ENCODE measurements at places on chromosomes 2 and 18.

DNA sequence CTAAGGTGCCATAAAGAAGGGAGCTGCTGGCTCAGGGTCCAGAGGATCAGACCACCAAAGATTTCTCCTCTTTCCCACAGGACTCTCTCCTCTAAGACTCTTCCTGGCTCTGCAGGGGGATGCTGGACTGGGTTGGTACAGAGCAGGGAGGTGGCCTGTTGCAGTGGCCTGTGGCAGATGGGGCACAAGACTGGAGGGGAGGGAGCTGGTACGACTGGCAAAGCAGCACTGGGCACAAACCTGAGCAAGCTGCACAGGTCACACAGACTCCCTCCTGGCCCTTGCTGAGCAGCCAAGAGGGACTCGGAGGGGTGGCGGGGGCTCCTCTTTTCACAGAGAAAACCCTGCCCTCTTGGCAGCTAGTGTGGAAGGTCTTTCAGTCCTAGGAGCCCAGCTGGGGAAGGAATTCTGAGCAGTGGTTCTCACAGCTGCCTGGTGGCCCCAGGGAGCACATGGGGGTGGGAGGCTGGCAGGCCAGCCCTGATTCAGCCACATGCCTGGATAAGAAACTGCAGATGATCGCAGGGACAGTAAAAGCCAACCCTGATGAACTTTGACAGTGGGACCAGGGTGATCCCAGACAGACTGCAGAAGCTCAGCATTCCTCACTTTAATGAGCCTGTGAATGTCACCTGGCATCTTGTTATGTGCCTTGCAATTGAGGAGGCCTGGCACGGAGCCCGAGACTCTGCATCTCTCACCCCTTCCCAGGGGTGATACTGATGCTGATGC is 32.5 kb upstream of the ACAA2 start:
- no peak for DNase-seq

DNA sequence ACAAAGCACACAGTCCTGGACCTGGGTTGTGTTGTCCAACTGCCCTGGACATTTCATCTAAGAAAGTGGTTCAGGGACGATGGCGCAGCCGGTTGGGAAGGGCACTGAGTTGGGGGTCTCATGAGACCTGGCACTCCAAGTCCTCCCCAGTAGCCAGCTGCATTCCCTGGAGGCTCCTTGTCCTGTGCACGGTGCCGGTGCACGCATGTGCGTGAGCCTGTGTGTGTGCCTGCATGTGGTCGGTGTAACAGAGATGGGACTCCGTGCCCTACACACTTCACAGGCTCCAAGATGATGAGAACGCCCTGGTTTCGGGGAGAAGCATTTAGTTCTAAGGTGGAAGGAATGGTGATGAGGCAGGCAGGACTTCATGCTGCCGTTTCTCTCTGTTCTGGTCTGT is 124.9 kb upstream of the PXDN start:
- no peak for DNase-seq

- DNase-seq, result peak; percentile 32
Observed at GRCh38 chr2:2642906-2643890, 312.1 kb upstream of the MYT1L start.

DNA sequence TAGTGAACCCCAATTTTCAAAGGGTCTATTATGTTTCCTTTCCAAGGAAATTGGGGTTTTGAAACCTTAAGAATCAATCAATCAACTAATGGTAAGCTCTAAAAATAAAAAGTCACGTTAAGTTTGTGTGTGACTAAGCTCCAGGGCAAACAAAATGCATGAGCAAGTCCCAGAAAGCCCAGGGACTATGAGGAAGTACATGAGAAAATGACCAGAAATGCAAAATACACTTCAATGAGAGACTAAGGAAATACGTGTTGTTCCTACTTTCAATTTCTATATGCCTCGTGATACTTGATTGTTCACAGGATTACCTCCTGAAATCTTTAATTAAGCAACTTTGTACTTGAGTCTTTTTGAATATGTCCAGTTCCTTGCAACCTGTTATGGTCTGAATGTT is 684.4 kb upstream of the SYT4 start:
- DNase-seq, result no peak

GRCh38 chr2:225437319-225437718 is 37.8 kb downstream of the NYAP2 start:
- DNase-seq, result no peak

GRCh38 chr2:126797622-126798275 is 100.9 kb upstream of the TEX51 start:
- DNase-seq, result peak; percentile 28

DNA sequence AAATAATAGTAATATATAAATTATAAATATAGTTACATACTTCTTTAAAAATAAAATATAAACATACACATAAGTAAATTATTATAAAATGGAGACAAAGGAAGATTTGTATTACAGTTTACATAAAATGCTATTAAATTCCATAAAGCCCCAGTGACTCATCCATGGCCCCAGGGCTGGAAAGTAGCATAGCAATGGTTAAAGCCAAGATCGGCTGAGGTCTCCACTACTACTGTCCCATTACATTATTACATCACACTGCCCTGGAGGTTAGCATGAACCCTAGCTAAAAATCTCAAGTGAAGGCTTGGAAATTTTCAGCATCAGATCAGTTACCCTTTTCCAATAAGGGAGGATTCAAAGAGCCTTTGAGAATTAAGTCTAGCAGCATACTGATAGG is 936.2 kb downstream of the DSC3 start:
- DNase-seq, result no peak

DNA sequence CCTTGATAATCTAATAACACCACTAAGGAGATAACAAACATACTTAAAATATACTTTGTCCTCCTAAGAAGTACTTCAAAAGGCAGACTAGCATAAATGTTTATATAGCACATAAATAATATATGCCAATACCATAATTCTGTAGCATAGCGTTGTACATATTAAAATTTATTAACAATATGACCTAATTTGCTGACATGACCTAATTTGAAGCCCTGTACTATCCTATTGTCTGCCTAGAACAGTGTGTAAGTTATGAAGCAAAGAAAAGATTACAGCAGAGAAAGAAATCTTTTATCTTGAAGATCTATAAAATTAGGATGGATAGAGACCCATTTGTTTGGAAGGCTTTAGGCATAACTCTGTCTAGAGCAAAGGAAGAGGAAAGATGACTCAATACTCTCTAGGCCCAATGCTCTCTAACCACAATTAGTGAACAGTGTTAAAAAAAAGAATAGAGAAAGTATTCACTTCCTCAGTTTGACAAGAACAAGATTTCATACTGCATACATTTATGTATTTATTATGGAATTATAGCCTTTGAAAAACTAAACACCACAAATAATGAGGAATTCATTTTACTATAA is 231.3 kb downstream of the ZRANB3 start:
- DNase-seq, result no peak

GRCh38 chr2:241556746-241557145 is 1.8 kb upstream of the BOK start:
- no peak for DNase-seq

DNA sequence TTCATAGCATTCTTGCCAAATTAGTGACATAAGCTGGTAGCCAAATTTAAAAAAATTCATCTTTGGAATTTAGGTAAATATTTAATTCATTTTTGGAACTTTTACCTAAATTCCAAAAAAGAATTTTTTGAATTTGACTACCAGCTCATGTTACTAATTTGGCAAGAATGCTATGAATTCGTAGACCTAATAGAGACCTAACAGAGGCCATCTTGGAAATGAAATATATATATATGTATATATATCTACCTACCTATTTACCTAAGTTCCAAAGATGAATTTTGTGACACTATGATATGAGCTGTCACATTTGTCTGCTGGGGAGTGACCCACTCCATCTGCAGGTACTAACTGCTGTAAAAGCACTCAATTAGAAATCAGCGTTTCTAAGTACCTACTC is 65.6 kb downstream of the MYOM1 start:
- no peak for DNase-seq

DNA sequence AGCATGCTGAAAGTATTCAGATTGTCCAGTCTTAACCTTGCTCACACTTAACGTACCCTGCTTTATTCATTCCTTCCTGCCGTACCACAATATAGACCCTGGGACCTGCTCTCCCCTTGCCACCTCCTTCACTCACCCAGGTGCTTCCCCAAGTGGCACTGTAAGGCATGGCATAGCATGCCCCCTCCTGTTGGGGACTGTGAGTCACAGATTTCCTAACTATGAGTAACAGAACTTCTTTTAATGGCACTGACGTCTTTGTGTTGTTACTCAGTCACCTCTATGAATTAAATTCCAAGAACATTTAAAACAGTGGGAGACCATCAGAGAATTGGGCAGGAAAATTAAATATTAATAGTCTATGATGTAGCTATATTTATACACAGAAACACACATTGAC is 117.2 kb downstream of the CTNNA2 start:
- no peak for DNase-seq

GRCh38 chr2:52539026-52539970 is 1228.3 kb upstream of the CHAC2 start:
- no peak for DNase-seq

GRCh38 chr2:229660391-229660790 is 54.0 kb downstream of the DNER start:
- no peak for DNase-seq

GRCh38 chr2:60882971-60883753 is 1.8 kb downstream of the REL start:
- peak; percentile 48 for DNase-seq

DNA sequence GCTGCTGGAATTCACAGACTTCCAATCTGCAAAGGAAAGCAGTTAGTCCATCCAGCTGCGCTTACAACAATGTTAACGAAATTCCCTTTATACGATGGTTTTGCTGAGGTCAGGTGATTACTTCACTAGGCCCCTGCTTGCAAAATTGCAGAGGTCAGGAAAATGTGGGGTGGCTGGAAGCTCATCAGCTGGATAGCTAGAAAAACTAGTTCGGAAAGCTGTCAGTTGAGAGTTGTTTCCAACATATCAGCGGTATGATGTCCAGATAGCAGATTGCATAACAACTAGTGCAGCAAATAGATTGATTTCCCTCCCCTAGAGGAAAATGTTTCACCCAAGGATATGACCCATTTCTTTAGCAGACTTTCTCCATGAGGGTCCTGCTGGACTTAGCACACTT is 2021.1 kb upstream of the CELF4 start:
- DNase-seq, result no peak

GRCh38 chr2:99698896-99699295 is 209.1 kb upstream of the REV1 start:
- no peak for DNase-seq

GRCh38 chr2:209426432-209426831 is 2.6 kb downstream of the MAP2 start:
- DNase-seq, result no peak

DNA sequence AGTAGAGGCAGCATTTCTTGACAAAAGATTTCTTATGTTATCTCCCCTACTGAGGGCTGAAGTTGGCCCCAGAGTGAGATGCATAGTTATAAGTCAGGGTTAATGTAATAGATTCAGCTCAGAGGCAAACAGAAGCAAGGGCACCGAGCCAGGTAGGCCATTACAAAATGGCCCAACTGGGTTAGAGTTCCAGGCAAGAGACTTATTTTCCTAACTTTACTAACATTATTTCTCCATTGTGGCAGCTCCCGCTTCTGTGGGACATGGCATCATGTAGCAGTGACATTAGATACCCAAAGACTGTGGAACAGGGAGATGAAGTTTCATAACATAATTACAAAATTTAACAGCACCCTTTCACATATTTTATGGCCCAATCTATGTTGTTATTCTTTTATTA is 27.1 kb downstream of the TSPYL6 start:
- peak; percentile 46 for DNase-seq

GRCh38 chr2:24930768-24931167 is 10.7 kb upstream of the ADCY3 start:
- no peak for DNase-seq

- DNase-seq, result no peak
Observed at GRCh38 chr2:58221909-58222308, 19.2 kb downstream of the FANCL start.

DNA sequence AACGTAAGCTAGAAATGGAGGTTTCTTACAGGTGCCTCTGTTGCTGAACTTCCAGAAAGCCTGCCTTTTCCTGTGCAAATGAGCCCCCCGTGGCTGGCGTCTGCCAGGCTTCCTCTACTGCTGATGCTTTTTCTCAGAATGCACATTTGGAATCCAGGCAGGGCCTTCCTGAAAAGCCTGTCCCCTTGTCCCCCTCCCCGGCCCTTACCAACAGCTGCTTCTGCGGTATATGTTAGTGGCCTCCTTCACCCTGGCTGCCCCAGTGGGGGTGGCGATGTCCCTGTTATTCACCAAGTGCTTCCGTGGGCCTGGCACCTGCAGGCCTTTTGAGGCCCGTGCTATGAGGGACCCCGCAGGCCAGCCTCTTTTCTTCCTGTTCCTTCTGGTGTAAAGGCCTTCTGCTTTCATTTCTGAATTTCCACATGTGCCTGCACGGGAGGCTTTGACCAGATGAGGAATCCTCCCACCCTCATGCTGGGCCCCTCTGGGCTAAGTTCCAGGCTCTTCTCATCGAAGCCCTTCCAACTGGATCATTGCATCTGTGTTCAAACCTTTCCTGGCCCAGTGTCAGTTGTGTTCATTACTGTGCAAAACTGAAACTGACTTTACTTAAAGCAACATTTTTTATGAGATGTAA is 10.4 kb downstream of the CNDP2 start:
- DNase-seq, result peak; percentile 28

DNA sequence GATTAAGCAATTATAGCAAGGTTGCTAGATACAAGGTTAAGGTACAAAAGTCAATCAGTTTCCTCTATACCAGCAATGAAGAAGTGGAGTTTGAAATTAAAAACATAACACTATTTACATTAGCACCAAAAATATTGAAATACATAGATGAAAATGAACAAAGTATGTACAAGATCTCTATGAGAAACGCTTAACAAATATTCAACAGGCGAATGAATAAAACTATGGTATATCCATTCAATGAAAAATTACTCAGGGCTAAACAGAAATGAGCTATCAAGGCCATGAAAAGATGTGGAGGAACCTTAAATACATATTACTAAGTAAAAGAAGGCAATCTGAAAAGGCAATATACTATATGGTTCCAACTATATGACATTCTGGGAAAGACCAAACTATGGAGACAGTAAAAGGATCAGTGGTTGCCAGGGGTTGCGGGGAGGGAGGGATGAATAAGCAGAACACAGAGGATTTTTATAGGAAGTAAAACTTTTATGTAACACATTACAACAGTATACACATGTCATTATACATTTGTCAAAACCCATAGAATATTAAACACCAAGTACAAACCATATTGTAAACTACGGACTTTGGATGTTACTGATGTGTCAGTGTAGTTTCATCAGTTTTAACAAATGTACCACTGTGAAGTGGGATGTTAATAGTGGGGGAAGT is 62.1 kb downstream of the RMDN2 start:
- no peak for DNase-seq

DNA sequence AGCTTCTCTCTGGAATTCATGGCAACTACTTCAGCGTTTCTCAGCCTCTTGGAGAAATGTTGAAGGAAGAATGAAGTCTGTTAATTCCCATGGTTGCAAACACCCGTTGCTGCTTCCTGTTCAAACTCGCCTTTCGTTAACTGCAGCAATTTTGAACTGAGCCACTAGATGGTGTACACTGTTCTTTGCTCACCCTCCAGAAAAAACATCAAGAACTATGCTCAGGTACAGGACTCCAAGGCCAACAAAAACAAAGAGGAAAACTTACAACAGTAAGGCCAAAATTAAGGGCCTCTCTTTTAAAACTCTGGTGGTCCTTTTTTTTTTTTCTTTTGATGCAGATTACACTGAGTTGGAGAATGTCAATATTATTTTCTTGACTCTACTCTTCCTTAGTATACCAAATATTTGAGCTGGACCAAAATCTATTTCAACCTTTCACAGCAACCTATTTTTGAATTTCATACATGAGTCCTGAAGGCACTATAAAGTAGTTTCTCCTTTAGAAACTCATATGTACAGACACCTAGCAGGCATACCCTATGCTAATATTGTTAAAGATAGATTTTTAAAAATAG is 58.2 kb downstream of the KLHL14 start:
- DNase-seq, result no peak

GRCh38 chr2:167140767-167141166 is 252.5 kb downstream of the XIRP2 start:
- no peak for DNase-seq
